ENCODE measurements at places on chromosomes 3 and 15. TPM values are rescaled to one million over a fixed set of nuclear protein-coding genes. Genes with fewer than 3 reads are reported as not detected.

GRCh38 chr15:65213241-65213640, 2.0 kb upstream of the CILP start:
- H3K4me3 ChIP-seq: no peak overlapping the region
- no peak overlapping the region for H3K27ac ChIP-seq
- no peak for DNase-seq
- peaks cover 7% of the 10 kb centered on the region for H3K4me1 ChIP-seq

Gene ZBBX
- not detected for total RNA-seq

- no peaks in the 10 kb centered on the region for H3K36me3 ChIP-seq
- H3K27me3 ChIP-seq: no peaks in the 10 kb centered on the region
- no peak for DNase-seq
- no peak overlapping the region for H3K27ac ChIP-seq
- H3K4me1 ChIP-seq: no peaks in the 10 kb centered on the region
- no peak overlapping the region for H3K4me3 ChIP-seq
Observed at GRCh38 chr3:182116386-182116785, 404.7 kb downstream of the SOX2 start.

DNA sequence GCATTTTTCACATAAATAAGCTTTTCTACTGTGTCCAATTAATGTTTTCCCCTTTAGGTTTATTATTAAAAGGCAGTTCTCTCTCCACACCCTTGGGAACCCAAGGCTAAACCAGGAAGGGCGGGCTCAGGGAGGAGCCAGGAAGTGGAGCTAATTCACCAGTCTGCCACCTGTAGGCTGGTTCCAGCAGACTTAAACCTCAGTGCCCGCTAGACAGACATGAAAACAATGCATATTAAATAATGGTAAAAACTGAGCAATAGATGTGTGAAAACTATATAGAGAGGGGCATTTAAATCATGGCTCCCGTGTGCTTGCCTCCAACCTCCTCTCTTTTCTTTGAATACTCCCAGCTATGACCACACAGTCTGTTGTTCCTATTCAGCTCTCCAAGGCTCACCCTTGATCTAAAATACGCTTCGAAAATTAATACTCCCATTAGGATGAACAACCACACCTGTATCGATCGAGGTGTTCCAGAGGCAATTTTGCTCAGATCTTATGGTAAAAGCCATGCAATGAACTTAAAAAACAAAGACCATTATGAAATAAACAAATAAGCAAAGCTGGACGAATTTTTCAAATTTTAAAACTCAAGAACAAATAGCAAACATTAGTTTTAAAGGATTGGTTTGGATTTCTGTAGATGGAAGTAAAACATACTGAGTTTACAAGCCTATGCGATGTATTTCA, 253.3 kb downstream of the TJP1 start:
- no peak overlapping the region for H3K4me3 ChIP-seq

Gene SV2B
- total RNA-seq: 0.44 TPM

DNA sequence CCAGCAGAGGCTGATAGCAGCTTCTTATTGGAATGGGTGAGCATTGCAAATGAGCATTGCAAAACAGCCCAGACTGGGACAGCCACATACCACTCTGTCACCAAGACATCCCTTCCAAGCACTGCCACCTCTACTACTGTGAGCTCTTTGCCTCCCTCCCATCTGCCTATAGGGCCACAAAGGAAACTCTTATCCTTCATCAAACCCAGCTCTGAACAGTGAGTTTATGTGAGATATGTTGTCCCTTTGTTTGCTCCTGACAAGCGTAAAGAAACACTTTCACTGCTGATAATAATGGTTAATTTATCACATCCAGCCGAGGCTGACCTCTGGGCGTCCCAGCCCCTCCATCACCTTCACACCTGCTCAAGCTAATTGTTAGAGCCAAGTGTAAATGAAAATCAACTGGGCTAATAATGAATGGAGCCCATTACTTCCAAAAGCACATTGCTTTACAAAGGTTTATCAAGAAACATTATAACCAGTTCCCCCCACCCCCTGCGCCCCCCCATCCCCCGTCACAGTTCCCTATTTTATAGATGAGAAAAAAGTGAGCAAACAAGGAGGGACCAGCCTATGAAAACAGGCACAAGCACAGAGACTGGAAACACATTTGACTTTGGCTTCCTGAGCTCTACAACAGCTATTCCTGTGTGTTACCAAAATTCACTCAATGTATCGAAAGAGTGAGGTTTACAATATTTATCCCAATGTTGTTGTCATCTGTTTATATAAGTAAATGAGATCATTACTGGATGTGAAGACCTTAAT, 146.3 kb downstream of the ANXA2 start:
- H3K4me1 ChIP-seq: no peaks in the 10 kb centered on the region
- no peak overlapping the region for H3K27ac ChIP-seq
- no peaks in the 10 kb centered on the region for H3K36me3 ChIP-seq

DNA sequence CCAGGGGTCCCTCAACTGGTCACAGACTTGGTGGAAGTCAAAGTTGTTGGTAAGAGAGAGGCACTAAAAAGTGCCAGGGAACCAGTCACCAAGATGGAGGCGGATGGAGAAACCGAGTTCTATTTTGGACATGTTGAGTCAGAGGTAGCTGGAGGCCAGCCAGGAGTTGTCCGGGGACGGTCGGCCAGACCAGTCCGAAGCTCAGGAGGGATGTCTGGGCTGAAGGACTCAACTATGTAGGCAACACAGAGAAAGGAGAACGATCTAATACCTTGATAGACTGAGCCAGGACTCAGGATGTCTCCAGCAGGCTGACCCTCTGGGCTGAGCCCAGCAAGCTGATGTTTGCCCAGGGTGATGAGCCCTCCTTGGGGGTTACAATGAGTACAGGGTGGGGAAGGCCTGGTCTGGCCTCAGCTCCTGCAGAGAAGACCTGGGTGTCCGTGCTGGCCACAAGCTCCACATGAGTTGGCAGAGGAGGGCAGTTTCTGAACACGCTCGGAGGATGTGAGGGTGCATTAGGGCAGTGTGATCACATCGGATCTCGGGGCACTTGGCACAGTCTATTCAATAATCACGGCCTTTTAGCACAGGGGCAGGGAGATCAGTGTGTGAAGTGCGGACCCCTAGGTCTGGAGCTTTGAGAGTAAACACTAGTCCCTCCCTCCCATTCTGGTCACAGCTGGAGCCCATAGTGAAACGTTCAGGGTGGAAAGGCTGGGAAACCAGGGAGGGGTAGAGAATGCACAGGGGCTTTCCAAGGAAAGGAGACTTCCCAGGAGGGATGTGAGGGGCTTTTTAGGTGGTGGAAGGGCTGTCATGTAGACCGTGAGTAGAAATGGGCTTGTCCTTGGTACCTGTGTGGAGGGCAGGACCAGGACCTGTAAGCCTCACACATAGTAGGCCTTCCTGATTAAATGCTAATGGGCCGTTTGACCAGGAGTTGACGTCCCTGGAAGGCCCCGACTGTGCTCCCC, 111.9 kb downstream of the ETFA start:
- no peaks in the 10 kb centered on the region for H3K36me3 ChIP-seq
- peak; percentile 52 for DNase-seq
- H3K27me3 ChIP-seq: no peaks in the 10 kb centered on the region
- no peak overlapping the region for H3K4me3 ChIP-seq
- H3K27ac ChIP-seq: no peak overlapping the region
- peaks cover 8% of the 10 kb centered on the region for H3K4me1 ChIP-seq

Gene SLITRK3
- total RNA-seq: 0.33 TPM

Gene TTC21A
- total RNA-seq: 16.1 TPM

Measured in breast epithelium (tissue), 4 donors.